ENCODE measurements at places on chromosomes 7 and 10.

DNA sequence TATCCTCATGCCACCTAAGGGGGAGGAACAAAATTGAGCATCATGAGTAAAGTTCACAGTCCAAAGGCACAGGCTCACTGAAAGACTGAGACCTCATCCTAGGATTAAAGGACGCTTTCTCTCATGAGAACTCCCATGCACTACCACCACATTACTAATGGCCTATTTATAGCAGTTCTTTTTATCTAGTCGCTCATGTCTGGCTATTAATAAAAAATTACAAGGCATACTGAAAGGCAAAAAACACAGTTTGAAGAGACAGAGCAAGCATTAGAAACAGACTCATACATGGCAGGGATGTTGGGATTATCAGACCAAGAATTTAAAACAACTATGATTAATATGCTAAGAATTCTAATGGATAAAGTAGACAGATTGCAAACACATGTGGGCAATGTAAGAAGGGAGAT, 46.0 kb upstream of the CDK13 start:
- no peak for DNase-seq

DNA sequence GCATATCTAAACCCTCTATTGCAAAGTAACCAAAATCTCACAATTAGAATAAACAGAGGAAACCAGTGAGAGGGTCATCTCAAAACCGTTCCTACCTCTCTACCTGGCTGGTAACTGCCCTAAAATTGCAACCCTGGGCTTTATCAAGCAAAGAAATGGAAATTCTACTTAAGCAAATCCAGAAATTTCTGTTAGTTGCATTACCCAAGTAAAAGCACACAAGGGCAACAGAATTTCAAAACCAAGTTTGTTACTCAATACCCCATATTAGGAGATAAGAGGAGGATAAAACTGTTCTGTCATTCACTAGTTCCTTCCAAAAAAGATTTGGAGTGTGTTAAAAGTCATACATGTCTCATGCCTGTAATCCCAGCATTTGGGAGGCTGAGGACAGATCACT, 195.3 kb downstream of the FAM107B start:
- DNase-seq = no peak

GRCh38 chr7:154674191-154674590, 328.7 kb downstream of the PAXIP1 start:
- DNase-seq = no peak

DNA sequence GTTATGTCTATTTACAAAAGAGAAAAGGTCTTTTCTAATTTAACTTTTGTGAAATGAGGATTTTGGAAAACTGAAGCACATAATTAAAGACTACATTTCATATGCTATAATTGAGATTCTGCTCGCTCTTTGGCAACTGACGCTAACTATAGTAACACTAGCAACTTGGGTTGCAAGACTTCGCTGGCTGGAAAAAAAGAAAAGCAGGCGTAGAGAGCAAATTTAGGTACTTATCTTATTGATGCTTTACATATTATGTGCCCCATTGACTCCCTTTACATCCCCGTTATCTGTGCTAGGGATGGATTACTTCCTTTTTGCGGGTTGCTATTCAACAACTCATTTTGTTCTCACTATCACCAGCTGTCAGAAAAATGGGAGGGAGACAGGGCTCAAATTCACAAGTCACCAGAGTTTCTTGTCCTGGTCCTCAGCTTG, 10.5 kb downstream of the SEMA3C start:
- no peak for DNase-seq

GRCh38 chr10:11004144-11005077, 13.3 kb upstream of the CELF2 start:
- no peak for DNase-seq

DNA sequence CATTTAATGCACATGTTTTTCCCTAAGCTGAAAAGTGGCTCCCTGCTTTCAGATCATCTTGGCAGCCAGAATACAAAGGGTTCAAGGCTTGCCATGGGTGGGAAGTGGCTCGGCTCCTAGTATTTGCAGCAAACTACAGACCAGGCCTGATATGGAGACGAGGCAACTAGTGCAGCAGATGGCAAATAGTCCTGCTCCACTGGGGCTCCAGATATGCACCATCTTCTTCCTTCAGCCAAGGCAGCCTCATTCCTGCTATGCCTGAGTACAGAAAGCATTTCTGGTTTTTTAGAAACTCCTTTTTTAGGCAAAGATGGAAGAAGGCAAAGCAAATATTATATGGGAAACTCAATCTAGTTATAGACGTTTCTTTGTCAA, 23.9 kb downstream of the LRRC4 start:
- no peak for DNase-seq

DNA sequence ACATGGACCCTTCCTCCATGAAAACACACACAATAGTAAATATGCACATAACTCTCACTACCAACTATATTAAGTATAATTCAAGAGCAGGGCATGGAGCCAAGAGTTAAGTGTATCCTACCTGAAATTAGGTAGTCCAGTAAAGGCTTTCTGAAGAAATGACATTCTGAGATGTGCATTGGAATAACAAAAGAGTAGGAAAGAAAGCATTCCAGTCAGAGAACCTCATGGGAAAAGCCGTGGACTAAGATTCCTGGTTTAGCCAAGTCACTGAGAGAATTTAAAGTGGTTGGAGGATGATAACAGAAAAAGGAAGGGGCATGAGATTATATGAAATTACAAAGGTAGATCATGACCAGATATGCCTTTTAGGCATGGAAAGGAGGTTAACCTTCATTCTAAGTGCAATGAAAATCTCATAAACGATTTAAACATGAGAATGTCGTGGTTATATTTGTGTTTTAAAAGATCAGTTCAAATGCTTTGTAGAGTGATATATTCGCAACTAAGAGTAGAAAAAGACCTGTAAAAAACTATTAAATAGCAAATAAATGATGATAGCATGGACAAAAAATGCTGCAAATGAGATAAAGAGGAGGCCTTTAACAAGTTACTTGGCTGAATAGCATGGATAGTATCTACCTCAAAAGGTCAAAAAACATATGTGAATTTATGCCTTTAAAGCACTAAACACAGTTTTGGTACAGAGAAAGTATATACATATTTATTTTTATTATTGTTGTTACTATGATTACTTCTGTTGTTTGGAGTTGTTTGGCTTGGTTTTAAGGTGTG, 767.4 kb upstream of the GHITM start:
- no peak for DNase-seq
